Activated CD4-positive, alpha-beta memory T cell treated with anti-CD3 and anti-CD28 coated beads for 36 hours (primary cell): ENCODE measurements at places on chromosomes 6 and 20. TPM values are rescaled to one million over a fixed set of nuclear protein-coding genes. Genes with fewer than 3 reads are reported as not detected.
A peak's percentile ranks its signal among the peaks of the same experiment; 100 is the strongest.

GRCh38 chr20:48802647-48803046 lies 25.2 kb downstream of the PREX1 start:
- DNase-seq, result no peak

CDSN gene
- total RNA-seq, result not detected

- DNase-seq, result peak; percentile 22
Measured at GRCh38 chr20:62900692-62901584, 25.4 kb downstream of the DIDO1 start.

NKX2-2 gene
- total RNA-seq, result not detected

DNA sequence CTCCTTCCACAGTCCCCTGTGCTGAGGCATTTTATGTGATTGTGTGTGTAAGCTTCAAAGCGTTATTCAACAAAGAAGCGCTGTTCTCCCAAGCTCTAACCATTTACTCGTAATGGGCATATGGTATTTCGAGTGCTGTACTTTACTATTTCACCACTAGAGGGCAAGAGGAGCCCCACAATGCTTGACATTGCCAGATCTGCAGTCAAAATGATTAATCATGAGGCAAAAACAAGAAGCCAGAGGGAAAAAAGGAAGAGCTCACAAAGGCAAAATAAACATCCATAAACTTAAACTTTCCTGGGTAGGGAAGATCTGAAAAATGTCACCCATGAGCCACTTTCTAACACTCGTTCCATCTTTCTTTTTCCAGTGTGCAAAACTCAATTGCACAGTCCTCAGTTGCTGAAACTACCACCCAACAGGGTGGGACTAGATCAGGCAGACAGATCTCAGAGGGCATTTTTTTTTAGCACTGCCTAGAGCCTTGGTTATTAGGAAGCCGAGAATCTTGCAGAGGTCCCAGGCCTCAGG lies 215.0 kb upstream of the PLCB4 start:
- no peak for DNase-seq

DNA sequence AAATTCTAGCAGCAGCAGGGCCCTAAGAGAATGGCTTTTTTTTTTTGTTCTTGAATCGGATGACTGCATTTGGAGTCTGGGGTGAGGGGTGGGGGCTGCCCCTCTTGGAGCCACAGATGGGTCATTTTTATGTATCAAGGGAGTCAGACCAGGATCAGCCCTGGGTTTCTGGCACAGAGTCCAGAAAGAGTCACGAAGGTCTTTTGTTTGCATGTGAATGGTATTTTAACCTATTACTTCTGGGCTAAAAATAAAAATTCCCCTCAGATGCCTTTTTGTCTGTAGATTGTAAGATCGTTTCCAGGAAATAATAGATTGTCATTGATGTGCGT lies 72.5 kb downstream of the PHACTR3 start:
- no peak for DNase-seq

DNA sequence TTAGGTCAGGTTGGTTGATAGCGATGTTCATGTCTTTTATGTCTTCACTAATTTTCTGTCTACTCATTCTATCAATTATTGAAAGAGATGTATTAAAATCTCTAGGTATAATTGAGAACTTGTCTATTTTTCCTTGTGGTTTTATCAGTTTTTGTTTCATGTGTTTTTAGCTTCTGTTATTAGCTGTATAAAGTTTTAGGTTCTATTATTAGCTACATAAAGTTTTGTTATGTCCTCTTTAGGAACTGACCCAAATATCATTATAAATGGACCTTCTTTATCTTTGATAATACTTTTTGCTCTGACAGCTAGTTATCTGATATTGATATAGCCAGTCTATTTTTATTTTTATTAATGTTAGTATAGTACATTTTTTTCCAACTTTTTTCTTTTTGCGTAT lies 92.4 kb upstream of the TMEM170B start:
- DNase-seq, result no peak

GRCh38 chr20:25685276-25686080 lies 11.2 kb downstream of the ZNF337 start:
- no peak for DNase-seq

HLA-DPA1 gene
- total RNA-seq, result 19.3 TPM

DNA sequence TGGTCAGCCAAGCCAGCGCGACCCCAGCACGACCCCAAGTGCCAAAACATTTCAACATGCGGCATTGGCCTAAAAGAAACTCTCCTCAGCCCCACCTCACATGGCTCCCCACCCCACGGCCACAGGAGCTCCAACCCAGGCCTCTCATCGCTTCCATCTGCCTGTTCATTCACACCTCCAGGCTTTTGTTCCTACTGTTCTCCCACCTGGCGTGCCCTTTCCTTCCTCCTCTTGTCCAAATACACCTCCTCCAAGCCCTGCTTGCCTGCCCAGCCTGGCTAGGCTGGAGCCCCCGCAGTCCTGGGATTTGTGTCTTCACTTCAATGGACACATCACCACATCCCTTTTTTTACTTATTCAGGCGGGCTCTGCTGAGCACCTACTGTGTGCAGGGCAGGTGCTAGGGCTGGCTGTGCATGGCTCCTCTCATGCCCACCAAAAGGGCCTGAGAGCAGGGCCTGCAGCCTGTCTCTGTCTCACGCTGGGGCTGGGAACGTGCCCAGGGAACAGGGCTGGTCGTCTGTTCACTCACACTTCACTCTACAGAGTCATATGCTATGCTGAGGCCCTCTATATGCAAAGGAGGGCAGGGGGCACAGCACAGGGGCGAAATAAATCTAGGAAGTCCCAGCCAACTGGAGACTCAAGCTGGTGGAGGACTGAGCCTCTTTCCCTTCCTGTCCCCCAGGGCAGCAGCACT lies 61.1 kb downstream of the GRM4 start:
- no peak for DNase-seq

FKBP1C gene
- total RNA-seq, result 0.71 TPM

GRCh38 chr20:62458275-62459251 lies 17.2 kb downstream of the GATA5 start:
- DNase-seq, result no peak
